Activated CD4-positive, alpha-beta T cell treated with anti-CD3 and anti-CD28 coated beads, Interleukin-2, amount 10 ng/mL, durations not matched to agents 7 days and 5 days (primary cell): ENCODE measurements at places on chromosomes 5 and 9. TPM values are rescaled to one million over a fixed set of nuclear protein-coding genes. Genes with fewer than 3 reads are reported as not detected.

Gene SNX18
- total RNA-seq = 19.0 TPM

GRCh38 chr9:107827304-107827703 is 337.7 kb upstream of the KLF4 start:
- DNase-seq = no peak

- no peak for DNase-seq
Observed at GRCh38 chr9:91302831-91303230, 58.9 kb downstream of the AUH start.

GRCh38 chr5:65481171-65481581 is 544 bp downstream of the ADAMTS6 start:
- no peak for DNase-seq

Gene FIBCD1
- total RNA-seq = not detected

Gene CDH9
- not detected for total RNA-seq

Gene CDC20B
- 0.12 TPM for total RNA-seq

DNA sequence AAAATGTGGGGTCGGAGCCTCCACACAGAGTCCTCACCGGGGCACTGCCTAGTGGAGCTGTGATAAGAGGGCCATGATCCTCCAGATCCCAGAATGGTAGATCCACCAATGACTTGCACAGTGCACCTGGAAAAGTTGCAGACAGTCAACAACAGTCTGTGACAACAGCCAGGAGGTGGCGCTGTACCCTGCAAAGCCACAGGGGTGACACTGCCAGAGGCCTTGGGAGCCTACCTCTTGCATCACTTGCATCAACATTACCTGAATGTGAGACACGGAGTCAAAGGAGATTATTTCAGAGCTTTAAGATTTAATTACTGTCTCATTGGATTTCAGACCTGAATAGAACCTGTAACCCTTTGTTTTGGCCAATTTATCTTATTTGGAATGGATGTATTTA is 614.1 kb upstream of the CDH9 start:
- DNase-seq = no peak

GRCh38 chr5:14399054-14399692 is 182.4 kb upstream of the OTULINL start:
- peak; percentile 64 for DNase-seq

DNA sequence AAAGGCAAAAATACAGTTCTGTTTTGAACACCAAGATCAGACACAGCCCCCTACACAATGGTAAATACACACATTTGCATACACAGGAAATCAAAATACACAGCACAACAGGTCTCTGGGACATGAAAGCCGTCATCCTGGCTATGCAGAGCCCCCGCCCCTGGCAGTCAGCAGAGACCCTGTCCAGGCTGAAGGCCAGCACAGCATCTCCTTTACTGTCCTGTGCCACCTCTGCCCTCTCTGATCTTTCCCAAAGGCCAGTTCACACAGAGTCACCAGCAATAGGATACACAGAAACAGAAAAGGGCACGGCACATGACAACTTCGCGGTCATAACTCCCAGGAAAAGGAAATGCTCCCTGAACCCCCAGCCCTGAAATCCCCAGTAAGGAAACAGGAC is 34.2 kb upstream of the SMU1 start:
- no peak for DNase-seq

DNA sequence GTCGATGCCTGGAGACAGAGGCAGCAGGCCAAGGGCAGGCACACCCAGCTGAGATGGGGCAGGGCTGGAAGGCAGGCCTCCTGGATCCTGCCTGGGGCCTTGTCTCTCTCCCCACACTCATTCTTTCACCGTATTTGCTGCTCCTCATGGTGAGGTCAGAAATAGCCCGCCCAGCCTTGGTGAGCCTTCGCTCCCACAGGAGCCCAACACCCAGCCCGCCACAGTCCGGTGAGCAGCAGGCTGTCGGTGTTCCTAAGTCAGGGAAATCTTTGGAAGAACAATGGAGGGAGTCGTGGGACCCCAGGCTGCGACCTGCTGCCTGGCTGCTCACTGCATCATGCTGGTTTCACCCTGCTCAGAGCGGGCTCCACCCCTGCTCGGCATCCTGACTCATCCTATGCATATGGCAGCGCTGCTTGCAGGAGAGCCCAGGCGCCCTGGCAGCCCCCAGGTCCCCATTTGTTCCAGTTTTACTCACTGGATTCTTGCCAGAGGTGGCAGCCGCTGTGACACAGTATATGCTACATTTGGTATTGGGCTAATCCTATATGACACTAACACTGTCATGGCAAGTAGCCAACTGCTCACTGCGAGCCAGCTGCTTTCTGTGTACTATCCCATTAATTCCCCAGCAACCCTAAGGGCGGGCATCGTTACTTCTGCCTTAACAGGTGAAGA is 53.2 kb upstream of the NCS1 start:
- no peak for DNase-seq

- DNase-seq = no peak
Observed at GRCh38 chr5:125413496-125414274, 667.2 kb upstream of the ZNF608 start.
